Uterine smooth muscle cell (primary cell): ENCODE measurements at places on chromosomes 13 and 19. TPM values are rescaled to one million over a fixed set of nuclear protein-coding genes. Genes with fewer than 3 reads are reported as not detected.

Gene SPACA4
- total RNA-seq: not detected in 2 replicates

Gene RASIP1
- total RNA-seq: 0.44 and 0.87 TPM in 2 replicates

Gene SEMA6B
- total RNA-seq: under 0.01 and 0.11 TPM in 2 replicates

Gene F7
- total RNA-seq: not detected in 2 replicates

Gene PIK3R2
- total RNA-seq: 8.7 and 15.7 TPM in 2 replicates

Gene NEK5
- 0.11 and 0.12 TPM in 2 replicates for total RNA-seq

Gene STARD13
- total RNA-seq: 29.1 and 30.3 TPM in 2 replicates

Gene ZNF610
- 1.00 and 2.7 TPM in 2 replicates for total RNA-seq

Gene ZNF568
- total RNA-seq: 11.4 and 13.5 TPM in 2 replicates

Gene NXNL1
- total RNA-seq: not detected in 2 replicates

Gene RGL3
- 0.50 and 1.00 TPM in 2 replicates for total RNA-seq

Gene ZNF177
- total RNA-seq: 0.89 and 2.9 TPM in 2 replicates

Gene MAP3K10
- total RNA-seq: 8.4 and 12.7 TPM in 2 replicates

Gene CYP4F2
- total RNA-seq: not detected in 2 replicates

Gene THSD1
- 8.4 and 14.1 TPM in 2 replicates for total RNA-seq

Gene SLC44A2
- 30.7 and 55.0 TPM in 2 replicates for total RNA-seq

Gene ZSWIM4
- total RNA-seq: 5.5 and 11.7 TPM in 2 replicates

Gene PRR22
- 0.22 and 0.37 TPM in 2 replicates for total RNA-seq

Gene MAMSTR
- 1.1 and 1.2 TPM in 2 replicates for total RNA-seq

Gene MBD3L2
- total RNA-seq: not detected in 2 replicates

Gene FKRP
- total RNA-seq: 25.7 and 27.2 TPM in 2 replicates

Gene ADAMTSL5
- total RNA-seq: 3.1 and 6.6 TPM in 2 replicates

Gene ZNF547
- 3.2 and 4.1 TPM in 2 replicates for total RNA-seq

Gene SERPINE3
- under 0.01 TPM in 2 replicates for total RNA-seq

Gene S1PR4
- under 0.01 TPM in 1 of 2 replicates, not detected in the other for total RNA-seq

Gene PCCA
- 30.3 and 38.0 TPM in 2 replicates for total RNA-seq

Gene KLF1
- total RNA-seq: not detected in 2 replicates

Gene C19orf38
- total RNA-seq: 0.25 TPM in 1 of 2 replicates, not detected in the other

Gene SIGLEC5
- not detected in 2 replicates for total RNA-seq

Gene CEACAM4
- total RNA-seq: not detected in 2 replicates

Gene ATP8A2
- 0.22 and 0.25 TPM in 2 replicates for total RNA-seq

Gene CYP2S1
- 0.22 and 0.25 TPM in 2 replicates for total RNA-seq

Gene KLK10
- total RNA-seq: not detected in 2 replicates

Gene TMIGD2
- not detected in 2 replicates for total RNA-seq

Gene ITGBL1
- total RNA-seq: 41.5 and 56.5 TPM in 2 replicates

Gene ZNF724
- 4.2 and 11.6 TPM in 2 replicates for total RNA-seq

Gene TNFAIP8L1
- 3.4 and 6.5 TPM in 2 replicates for total RNA-seq

Gene IFI30
- total RNA-seq: 0.87 and 2.3 TPM in 2 replicates

Gene CCDC122
- total RNA-seq: 9.1 and 12.0 TPM in 2 replicates
